ENCODE measurements at places on chromosomes 6 and 20.

DNA sequence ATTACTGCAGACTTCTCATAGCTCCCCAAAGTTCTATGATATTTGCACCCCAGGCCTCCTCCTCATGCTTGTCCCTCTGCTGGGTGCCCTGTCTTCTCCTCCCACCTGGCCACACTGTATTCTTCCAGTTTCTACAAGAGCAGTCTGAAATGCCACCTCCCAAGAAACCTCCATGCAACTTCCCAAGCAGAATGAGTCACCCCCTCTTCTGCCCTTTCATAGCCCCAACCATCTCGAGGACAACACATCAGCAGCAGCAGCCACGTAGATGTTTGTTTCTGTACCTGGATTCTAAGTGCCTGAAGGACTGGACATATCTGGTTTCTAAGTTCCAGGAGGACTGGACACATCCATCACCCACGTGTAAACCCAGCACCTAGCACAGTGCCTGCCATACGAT lies 6.6 kb upstream of the ULBP2 start:
- peaks cover 59% of the 10 kb centered on the region for H3K27me3 ChIP-seq
- no peaks in the 10 kb centered on the region for H3K36me3 ChIP-seq
- H3K27ac ChIP-seq = no peak overlapping the region
- peaks cover 11% of the 10 kb centered on the region for H3K4me1 ChIP-seq
- DNase-seq = no peak

DNA sequence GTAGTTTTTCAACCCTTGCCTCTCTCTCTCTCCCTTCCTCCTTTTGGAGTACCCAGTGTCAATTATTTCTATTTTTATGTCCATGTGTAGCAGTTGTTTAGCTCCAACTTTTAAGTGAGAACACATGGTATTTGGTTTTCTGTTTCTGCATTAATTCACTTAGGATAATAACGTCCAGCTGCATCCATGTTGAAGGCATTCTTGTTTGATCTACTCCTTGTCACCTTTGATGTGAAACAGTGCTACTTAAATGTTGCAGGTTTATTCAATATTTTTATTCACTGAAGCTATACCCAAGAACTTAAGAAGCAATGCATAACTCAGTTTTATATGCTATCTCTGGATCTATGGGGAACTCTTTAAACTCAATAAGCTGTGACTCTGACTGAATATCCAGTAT lies 465.2 kb upstream of the ADGRB3 start:
- H3K36me3 ChIP-seq = no peaks in the 10 kb centered on the region
- no peak overlapping the region for H3K4me3 ChIP-seq
- H3K4me1 ChIP-seq = no peaks in the 10 kb centered on the region
- no peaks in the 10 kb centered on the region for H3K27me3 ChIP-seq
- no peak overlapping the region for H3K27ac ChIP-seq
- no peak for DNase-seq

- peak overlapping the region; percentile 52 for H3K4me3 ChIP-seq
- H3K27ac ChIP-seq = peak overlapping the region; percentile 88
- DNase-seq = peak; percentile 71
- peaks cover 4% of the 10 kb centered on the region for H3K36me3 ChIP-seq
- H3K4me1 ChIP-seq = peaks cover 39% of the 10 kb centered on the region
Measured at GRCh38 chr6:10720265-10720959, 2.5 kb upstream of the TMEM14C start.

DNA sequence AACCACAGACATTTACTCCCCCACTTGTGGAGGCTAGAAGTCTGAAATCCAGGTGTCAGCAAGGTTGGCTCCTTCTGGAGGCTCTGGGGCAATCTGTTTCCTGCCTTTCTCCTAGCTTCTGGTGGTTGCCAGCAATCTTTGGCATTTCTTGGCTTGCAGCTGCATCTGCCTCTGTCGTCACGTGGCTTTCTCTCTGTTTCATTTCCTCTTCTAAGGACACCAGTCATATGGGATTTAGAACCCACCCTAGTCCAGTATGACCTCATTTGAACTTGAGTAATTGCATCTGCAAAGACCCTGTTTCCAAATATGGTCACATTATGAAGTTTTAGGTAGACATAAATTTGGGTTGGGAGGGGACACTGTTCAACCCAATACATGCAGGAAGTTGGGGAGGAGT lies 56.2 kb upstream of the EPB41L1 start:
- peaks cover 86% of the 10 kb centered on the region for H3K4me1 ChIP-seq
- peak; percentile 68 for DNase-seq
- H3K36me3 ChIP-seq = no peaks in the 10 kb centered on the region

- no peak overlapping the region for H3K4me3 ChIP-seq
- no peak for DNase-seq
- H3K4me1 ChIP-seq = no peaks in the 10 kb centered on the region
- H3K27me3 ChIP-seq = no peaks in the 10 kb centered on the region
Measured at GRCh38 chr20:24612799-24613775, 143.7 kb downstream of the SYNDIG1 start.

DNA sequence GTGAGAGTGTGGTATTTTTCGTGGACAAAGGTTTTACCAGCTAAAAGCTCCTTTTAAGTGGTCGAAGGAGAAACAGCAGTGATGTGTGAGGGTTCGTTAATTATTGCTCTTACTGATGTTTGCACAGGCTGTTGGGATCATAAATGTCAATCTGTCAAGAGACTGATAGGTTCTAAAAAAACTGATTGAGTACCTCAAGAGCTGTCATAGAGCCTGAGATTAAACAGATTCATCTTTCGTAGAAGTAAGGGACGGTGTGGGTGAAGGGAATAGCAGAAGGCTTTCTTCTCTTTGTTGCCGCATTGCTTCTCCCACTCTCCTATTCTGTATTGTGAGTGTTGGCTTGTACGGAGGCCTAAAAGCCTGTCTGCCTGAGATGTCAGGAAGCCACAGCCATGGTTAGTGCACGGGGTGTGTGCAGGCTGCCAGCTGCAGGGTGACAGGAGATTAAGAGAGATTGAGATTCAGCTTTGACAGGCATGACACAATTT lies 291.0 kb downstream of the ZFAND3 start:
- H3K4me3 ChIP-seq = no peak overlapping the region
- H3K27me3 ChIP-seq = no peaks in the 10 kb centered on the region
- DNase-seq = peak; percentile 36

DNA sequence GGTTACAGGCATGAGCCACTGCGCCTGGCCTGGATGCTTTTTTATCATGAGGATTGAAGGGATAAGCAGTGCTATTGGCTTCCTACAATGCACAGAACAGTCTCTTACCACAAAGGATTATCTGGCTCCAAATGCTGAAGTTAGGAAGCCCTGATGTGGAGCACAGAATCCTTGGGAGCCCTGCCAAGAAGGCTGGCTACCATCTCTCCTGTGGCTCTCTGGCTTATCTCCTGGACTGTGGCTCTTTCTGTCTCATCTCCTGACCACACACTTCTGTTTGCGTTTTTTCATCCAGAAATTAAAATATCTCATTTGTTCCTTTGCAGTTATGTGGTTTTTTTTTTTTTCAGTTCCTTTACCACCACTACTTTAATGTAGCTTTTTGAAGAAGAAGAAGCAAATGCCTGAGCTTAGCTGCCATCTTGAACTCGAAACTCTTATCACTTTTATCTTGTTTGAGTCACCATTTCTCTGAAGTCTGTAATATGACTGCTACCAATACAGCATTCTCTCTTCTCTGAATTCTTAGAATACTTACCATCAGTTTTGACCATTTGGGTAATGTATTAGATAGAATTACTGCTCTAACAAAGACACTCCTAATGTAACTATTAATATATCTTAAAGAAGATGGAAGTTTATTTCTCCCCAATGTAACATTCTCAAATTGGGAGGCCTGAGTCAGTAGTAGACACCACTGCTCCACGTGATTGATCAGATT lies 1044.7 kb downstream of the KIF16B start:
- H3K27me3 ChIP-seq = no peaks in the 10 kb centered on the region
- H3K27ac ChIP-seq = no peak overlapping the region
- DNase-seq = no peak

Data from stomach (tissue), 19 donors.